Stimulated activated CD8-positive, alpha-beta memory T cell treated with anti-CD3 and anti-CD28 coated beads, Interleukin-4, amount 100 ng/mL, for 4 hours (primary cell): ENCODE measurements at places on chromosomes 12 and 14.
A peak's percentile ranks its signal among the peaks of the same experiment; 100 is the strongest.

- no peak for DNase-seq
Measured at GRCh38 chr14:35298351-35298750, 6.2 kb downstream of the PSMA6 start.

DNA sequence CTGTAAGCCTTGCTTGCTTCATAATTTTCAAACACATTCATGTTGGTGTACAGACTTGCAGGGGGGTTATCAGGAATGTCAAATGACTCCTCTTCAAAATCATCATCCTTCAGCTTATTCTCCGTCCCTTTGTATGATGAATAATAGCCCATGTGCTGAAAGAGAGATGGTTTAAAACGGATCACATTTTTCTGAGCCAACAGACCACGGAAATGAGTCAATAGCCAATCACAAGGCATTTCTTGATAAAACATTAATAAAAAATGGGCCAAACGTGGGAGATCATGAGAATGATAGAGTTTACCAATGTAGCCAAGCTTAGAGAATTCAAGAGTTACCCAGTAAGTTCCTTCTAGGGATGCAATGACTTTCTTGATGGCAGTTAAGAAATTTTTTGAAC lies 105.5 kb downstream of the NTS start:
- DNase-seq: no peak

DNA sequence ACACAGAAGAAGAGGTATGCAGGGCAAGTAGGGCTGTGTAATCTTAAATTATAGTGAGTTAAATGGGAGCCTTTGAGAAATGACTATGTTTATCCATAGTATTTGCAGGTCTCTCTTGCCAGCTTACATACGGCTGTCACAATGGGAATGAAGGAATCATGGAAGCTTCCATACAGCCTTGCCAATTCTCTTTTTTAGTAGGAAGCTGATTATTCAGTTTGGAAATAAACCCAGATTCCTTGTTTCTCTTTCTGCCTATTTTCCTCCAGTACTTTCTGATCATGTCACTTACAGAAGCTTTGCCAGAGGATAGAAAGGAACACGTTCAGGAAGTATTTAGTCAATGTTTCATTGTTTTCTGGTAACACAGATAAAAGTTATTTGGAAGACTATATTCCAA lies 217.4 kb upstream of the DIO2 start:
- no peak for DNase-seq

GRCh38 chr12:111975161-111975931 lies 37.6 kb downstream of the TMEM116 start:
- no peak for DNase-seq

- no peak for DNase-seq
Measured at GRCh38 chr12:2640281-2640680, 154.5 kb upstream of the FKBP4 start.

- DNase-seq: no peak
Measured at GRCh38 chr14:99747167-99747566, 46.0 kb upstream of the EML1 start.

DNA sequence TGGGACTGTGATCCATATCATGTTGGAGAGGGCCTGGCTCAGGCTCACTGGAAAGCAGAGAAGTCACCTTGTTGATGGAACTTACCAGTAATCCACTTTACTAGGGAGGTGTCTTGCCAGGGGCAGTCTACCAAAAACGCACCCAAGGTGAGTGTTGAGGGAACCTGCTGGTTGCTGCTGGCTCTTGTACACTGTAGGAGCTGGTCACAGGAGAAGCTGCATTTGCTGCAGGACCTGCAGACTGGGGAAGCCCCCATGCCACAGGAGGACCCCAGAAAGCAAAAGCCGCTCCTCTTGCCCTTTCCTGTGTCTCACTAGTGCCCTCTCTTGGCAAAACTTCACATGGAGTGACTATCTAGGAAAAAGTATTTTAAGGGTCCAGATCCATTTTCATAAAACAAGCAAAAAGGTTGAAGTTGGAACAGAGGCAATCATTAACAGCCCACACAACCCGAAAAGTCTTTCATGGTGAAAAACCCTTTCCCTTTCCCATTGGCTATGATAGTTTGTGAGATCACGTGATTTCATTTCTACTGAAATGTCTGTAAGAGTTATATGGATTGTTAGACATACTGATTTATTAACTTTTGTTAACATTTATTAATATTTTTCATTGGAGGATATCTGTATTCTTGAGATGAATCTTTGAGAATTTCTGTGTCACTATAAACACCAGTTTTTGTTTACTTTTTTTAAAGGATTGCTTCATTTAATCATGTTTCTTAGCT lies 59.2 kb downstream of the RASSF8 start:
- no peak for DNase-seq

DNA sequence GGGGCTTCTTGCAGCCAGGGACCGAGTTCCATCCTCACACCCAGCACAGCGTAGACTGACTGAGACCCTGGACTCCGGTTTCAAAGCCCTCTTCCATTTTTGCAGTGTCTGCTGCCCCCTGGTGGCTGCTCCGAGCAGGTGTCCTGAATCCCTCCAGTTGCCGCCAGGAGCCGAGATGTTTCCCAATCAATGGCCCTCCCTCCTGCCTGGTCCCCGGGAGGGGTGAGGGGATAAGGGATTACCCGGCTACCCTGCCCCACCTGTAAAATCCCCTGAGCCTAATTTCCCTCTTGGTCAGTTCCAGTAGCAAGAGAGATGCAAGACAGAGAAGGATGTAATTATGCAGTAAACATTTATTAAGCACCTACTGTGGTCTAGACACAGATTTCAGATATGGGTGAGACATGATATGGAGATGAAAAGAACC lies 55.0 kb downstream of the PHETA1 start:
- peak; percentile 51 for DNase-seq

DNA sequence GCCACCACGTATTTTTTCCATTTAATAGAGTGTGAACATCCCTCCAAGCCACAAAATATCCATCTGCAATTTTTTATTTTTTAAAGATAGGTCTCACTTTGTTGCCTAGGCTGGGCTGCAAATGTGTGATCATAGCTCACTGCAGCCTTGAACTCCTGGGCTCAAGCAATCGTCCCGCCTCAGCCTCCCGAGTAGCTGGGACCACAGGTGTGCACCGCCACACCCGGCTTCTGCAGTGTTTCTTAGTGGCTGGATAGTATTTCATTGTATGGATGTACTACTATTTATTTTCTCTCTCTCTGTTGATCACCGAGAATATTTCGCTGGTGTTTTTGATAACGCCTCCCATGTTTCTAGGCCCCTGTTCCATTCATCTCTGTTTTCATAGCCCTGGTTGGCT lies 17.5 kb downstream of the MLXIP start:
- no peak for DNase-seq

DNA sequence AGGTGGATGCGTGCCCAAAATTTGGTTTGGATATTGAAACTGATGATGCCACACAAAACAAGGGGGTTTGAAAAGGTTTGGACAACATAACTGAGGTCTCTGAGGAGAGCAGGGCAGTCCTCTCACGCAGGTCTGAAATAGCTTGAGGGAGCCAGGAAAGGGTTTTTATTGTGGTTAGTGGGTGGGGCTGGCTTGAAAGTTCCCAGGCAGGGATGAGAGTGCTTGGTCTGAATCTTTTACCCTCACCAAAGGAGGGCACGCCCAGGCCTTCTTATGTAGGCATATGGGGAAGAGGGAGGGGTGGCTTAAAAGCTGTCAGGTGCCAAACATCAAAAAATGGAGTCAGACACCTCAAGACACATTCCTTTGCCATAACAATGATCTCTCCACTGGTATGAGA lies 493.1 kb upstream of the CCDC196 start:
- no peak for DNase-seq

DNA sequence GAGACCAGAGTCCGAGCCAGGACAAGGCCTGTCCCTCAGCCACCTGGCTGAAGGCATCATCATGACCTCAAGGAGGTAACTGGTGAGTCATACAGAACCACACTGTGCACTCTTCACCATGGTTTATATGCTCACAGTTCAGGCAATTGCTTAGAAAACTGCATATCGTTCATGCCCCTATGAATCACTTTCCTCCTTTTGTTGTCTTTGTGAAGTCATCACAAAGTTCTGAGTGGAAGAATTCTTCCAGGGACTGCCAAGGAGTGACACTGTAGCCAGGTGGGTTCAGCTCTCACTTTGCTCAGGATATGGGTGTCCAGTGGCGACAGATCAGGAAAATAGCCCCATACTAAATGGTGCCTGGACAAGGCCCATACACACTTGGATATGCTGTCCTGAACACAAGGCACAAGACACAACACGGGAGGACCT lies 92.5 kb downstream of the DPF3 start:
- no peak for DNase-seq
